ENCODE measurements at places on chromosomes 16 and 17.

DNA sequence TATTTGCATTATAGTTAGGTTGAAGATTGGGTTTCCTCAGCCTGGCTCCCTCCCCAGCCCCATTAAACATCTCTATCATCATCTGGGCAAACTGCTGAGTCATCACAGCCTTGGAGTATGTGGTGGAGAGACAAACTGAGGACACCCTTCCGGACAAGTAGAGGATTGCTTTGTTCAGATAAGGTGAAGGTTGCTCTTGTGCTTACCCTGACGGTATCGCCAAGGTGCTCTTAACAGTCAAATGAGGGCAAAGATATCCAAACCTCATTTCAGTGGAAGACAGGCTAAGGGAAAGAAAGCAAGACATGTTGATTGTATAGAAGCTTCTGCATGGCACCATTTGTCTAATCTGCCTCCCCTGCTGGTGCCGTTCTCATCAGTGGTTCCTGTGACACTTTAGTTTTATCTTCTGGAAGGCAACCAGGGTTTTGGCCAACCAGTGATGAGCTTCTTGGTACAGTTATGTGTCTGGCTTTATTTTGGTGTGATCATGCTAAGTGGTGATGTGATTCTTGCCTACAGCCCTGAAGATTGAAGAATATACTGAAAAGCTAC, 56.9 kb upstream of the LGALS9 start:
- DNase-seq, result no peak

- DNase-seq, result peak; percentile 48
Observed at GRCh38 chr17:67629971-67630320, 87.8 kb upstream of the NOL11 start.

DNA sequence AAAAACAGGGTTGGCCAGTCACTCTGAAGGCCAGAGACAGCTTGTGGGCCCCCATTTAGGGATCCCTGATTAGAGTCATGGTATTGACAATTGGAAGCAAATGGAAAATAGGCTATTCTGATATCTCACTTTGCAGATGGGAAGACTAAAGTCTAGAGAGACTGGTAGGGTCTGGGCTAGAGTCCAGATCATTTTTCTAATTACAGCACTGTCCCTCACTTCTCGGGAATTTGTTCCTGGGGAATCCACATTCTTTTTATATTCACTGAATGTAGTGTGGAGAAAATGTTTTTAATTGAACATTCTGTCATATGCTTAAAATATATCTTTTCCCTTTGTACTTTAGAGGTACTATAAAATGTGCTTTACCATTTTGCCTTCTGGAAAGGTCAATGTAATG, 1.1 kb downstream of the KATNIP start:
- no peak for DNase-seq

- DNase-seq, result no peak
Observed at GRCh38 chr17:75352079-75352569, 53.4 kb downstream of the GRB2 start.

DNA sequence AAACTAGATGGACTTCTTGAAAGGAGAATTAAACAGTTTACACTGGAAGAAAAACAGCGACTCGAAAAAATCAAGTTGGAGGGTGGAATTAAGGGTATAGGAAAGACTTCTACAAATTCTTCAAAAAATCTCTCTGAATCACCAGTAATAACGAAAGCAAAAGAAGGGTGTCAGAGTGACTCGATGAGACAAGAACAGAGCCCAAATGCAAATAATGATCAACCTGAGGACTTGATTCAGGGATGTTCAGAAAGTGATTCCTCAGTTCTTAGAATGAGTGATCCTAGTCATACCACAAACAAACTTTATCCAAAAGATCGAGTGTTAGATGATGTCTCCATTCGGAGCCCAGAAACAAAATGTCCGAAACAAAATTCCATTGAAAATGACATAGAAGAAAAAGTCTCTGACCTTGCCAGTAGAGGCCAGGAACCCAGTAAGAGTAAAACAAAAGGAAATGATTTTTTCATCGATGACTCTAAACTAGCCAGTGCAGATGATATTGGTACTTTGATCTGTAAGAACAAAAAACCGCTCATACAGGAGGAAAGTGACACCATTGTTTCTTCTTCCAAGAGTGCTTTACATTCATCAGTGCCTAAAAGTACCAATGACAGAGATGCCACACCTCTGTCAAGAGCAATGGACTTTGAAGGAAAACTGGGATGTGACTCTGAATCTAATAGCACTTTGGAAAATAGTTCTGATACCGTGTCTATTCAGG, 85.0 kb downstream of the C17orf58 start:
- DNase-seq, result no peak

DNA sequence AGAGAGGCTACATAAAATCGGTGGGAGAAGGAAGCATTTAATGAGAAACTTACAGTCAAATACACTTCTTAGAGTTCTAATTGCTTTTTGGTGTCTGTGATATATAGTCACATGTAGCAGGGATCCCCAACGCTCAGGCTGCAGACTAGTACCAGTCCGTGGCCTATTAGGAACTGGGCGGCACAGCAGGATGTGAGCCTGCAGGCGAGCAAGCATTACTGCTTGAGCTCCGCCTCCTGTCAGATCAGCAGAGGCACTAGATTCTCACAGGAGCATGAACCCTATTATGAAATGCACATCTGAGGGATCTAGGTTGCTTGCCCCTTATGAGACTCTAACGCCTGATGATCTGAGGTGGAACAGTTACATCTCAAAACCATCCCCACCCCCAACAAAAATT, 158.5 kb downstream of the TANC2 start:
- no peak for DNase-seq

Data from COLO829 (cell line).